SJSA1 (cell line): ENCODE measurements at places on chromosomes 16 and 17. TPM values are rescaled to one million over a fixed set of nuclear protein-coding genes. Genes with fewer than 3 reads are reported as not detected.

HSF5 gene
- not detected in 2 replicates for total RNA-seq

APOH gene
- not detected in 2 replicates for total RNA-seq

UMOD gene
- not detected in 2 replicates for total RNA-seq

LLGL1 gene
- 15.9 and 19.3 TPM in 2 replicates for total RNA-seq

ZNF423 gene
- 3.0 and 5.4 TPM in 2 replicates for total RNA-seq

DLX3 gene
- not detected in 2 replicates for total RNA-seq

PFAS gene
- total RNA-seq: 29.3 and 60.1 TPM in 2 replicates

NEUROD2 gene
- not detected in 2 replicates for total RNA-seq

TAF1C gene
- total RNA-seq: 16.8 and 20.5 TPM in 2 replicates

- no peak for DNase-seq
Measured at GRCh38 chr17:75460295-75460694, 3.9 kb downstream of the TMEM94 start.

GRCh38 chr17:27631411-27631760 lies 398 bp downstream of the LGALS9 start:
- no peak for DNase-seq

DNA sequence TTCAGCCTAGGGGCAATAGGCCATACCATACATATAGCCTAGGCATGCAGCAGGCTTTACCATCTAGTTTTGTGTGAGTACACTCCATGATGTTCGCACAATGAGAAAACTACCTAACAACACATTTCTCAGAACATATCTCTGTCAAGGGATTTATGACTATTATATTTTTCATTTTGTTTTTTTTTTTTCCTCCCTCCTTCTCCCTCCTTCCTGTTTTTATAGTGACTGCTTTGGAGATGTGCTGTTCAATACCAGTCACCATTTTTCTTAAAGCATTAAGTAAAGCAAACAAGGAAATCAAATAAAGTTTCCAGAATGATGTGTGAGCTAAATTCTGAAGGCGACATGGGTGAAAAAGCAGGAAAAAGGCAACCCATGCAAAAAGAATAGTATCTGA lies 194.6 kb downstream of the STX8 start:
- DNase-seq: no peak

DNA sequence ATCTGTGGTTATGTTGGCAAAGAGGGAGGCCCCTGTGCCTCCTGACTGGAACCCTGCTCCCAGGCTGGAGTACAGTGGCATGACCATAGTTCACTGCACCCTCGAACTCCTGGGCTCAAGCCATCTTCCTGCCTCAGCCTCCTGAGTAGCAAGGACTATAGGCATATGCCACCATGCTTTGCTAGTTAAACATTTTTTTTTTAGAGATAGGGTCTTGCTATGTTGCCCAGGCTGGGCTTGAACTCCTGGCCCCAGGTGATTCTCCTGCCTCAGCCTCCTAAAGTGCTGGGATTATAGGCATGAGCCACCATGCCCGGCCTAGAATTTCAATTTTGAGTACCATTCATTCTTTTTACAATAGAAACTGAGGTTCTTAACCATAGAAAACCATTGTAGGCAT lies 21.2 kb upstream of the ITGB3 start:
- no peak for DNase-seq

DNA sequence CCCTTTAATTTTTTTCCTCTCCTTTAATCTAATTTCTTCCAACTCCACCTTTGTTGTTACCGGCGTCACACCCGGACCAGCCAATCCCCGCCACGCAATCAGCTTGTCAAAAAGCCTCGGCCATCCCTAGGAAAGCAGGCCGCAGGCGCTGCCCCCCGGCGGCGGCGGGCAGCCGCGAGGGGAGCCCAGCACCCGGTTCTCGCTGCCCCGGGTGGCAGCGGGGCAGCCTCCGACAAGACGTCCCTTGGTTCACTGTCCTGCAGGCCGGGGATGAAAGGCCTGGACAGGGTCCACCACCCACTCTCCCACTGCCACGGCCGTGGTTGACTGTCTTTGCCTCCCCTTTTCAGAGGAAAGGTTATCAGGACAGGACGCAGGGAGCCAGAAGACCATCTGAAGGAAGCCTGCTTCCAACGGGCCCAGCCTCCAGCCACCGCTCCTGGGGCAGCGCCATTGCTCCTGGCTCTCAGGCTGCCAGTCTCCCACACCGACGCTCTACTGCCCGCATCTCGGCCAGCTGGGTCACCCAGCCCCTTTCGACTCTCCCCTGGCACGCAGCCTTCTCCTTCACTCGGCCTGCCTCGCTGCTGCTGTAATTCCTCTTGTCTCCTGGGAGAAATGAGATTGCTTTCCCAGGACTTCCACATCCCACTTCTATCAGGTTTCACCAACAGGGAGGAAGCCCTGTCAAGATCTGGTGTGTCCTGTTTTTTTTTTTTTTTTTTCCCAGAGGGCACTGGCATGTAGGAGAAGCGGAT lies 2.8 kb upstream of the UBTF start:
- peak; percentile 85 for DNase-seq

DNA sequence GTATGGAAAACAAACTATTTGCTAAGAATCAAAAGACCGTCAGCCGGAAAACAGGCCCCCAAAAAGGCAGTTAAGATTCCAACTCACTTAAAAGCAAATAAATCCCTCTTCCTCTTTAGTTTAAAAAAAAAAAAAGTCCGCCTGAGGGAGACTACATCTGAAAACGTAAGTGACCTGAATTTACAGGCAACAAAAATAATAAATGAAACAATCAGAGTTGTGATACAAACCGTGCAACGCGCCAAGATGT lies 1.1 kb downstream of the KANSL1 start:
- DNase-seq: no peak

DNA sequence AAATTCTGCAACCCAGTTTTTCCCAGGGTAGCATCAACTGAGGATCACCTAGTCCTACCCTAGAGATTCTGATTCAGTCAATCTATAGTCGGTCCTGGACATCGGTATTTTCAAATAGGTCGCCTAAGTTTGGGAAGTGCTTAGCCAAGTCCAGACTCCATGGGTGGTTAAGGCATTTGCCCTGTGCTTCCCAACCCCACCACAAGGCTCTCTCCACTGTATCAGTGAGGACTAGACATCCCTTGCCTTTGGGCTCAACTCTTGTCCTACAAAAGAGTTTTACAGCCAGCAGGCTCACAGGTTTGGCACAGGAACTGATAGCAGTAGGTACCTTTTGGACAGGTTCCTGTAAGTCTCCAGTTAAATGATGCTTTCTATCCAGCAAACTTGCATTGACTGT lies 13.8 kb downstream of the HYDIN start:
- no peak for DNase-seq

GRCh38 chr16:78669994-78670393 lies 570.5 kb downstream of the WWOX start:
- no peak for DNase-seq

GRCh38 chr16:3748307-3748706 lies 31.0 kb upstream of the TRAP1 start:
- no peak for DNase-seq

- DNase-seq: no peak
Measured at GRCh38 chr17:64399767-64400156, 9.1 kb upstream of the PECAM1 start.

- no peak for DNase-seq
Measured at GRCh38 chr16:23700509-23700908, 12.5 kb downstream of the ERN2 start.

DNA sequence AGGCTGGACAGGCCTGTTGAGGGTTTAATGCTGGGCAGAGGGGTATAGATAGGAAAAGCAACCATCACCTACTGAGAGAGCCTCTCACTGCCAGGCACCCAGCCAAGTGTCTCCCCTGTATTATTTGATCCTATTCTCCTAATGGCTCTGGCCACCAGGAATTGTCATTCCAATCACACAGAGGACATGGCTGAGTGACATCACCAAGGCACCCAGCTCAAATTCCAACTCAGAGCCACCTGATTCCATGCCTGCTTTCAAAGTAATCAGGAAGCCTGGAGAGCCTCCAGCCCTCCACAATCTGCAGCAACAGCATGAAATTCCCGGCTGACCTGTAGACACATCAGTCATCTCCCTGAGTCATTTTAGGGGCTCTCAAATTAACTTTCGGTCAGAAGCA lies 368.9 kb upstream of the C16orf82 start:
- no peak for DNase-seq

- DNase-seq: no peak
Measured at GRCh38 chr16:84042879-84043485, 387 bp upstream of the SLC38A8 start.

- no peak for DNase-seq
Measured at GRCh38 chr17:62724398-62725146, 83.5 kb downstream of the MARCHF10 start.

DNA sequence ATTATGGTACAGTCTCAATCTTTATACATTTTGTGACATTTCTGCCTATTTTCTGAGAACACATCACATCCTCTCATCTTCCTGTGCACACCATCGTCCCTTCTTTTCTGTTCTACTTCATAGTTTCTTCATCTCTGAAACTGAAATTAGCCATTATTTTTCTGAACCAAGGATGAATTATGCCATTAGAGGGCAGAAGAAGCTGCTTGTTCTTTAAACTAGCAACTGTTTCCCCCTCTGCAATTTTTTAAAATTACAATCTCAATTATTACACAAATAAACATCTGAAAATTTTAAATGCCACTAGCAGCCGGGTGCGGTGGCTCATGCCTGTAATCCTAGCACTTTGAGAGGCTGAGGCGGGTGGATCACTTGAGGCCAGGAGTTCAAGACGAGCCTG lies 41.3 kb downstream of the RBBP6 start:
- DNase-seq: peak; percentile 47

- no peak for DNase-seq
Measured at GRCh38 chr16:1538804-1539520, 5.5 kb downstream of the TMEM204 start.

DNA sequence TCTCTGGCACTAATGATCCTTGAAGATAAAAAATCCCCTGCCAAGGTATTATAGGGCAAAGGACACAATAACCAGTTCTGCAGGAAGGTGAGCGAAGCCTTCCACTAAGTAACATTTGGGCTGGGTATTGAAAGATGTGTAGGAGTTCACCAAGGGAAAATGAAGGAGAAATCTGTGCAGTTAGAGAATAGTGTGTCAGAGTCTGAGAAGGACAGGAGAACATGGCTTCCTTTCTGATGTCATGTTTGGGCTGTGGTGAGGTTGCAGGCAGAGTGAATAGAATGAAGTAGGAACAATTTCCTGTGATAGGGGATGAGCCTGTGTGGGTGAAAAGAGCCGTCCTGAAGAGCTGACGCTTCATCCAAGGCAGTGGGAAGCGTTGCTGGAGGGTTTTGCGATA lies 24.1 kb upstream of the CIITA start:
- no peak for DNase-seq

- no peak for DNase-seq
Measured at GRCh38 chr17:27413315-27413714, 42.9 kb upstream of the KSR1 start.

GRCh38 chr16:12462426-12463280 lies 341.0 kb downstream of the CPPED1 start:
- DNase-seq: no peak

GRCh38 chr17:51802544-51802943 lies 356.0 kb downstream of the CA10 start:
- DNase-seq: no peak
